ENCODE measurements at places on chromosomes 5 and 9.

- DNase-seq: no peak
These were observed 2.9 kb downstream of the STXBP1 start for GRCh38 chr9:127614961-127615360.

GRCh38 chr5:173963182-173963838 lies 25.7 kb upstream of the C5orf47 start:
- no peak for DNase-seq

GRCh38 chr5:178577376-178577839 lies 12.8 kb downstream of the COL23A1 start:
- no peak for DNase-seq

DNA sequence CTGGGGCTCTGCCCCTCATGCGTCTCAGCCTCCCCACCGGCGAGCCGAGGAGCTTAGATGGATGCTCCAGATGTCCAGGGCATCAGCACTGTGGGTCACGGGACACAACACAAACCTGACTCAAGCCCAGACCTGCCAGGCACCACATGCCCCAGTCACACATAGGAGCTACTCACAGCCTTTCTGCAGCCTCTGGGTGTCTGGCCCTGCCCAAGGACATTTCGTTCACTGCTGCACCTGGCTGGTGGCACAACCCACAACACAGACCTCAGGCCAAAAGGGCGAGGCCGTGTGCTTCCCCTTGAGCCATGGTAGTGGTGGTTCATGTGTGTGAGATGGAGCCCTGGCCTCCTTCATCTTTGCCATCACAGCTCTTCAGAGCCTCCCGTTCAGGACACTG lies 89.6 kb upstream of the FCN2 start:
- DNase-seq: no peak

DNA sequence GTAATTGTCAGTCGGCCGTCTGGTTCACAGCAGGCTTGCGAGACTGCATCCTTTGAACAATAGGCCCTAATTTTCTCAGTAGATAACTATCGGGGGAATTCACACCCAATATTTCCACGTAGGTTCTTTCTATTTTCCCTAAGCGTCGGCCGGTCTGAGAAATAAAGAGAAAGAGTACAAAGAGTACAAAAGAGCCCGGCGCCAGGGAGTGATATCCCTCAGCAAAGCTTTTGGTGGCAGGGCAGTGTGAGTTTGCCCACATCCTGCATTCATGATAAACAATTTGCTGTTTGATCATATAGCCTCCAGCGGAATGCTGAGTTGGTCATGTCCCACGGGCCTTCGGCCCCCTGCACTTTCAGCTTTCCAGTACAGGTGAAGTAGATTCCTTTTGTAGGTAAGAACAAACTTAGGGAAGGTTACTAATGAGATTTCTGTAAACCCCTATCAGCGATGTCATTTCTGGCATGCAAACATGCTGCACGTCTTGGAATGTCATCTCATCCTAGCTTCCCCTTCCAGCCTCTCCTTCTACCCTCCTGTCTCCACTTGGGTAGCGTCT lies 4.7 kb upstream of the PTGR1 start:
- DNase-seq: no peak

GRCh38 chr9:99031319-99031718 lies 73.6 kb upstream of the TGFBR1 start:
- no peak for DNase-seq

DNA sequence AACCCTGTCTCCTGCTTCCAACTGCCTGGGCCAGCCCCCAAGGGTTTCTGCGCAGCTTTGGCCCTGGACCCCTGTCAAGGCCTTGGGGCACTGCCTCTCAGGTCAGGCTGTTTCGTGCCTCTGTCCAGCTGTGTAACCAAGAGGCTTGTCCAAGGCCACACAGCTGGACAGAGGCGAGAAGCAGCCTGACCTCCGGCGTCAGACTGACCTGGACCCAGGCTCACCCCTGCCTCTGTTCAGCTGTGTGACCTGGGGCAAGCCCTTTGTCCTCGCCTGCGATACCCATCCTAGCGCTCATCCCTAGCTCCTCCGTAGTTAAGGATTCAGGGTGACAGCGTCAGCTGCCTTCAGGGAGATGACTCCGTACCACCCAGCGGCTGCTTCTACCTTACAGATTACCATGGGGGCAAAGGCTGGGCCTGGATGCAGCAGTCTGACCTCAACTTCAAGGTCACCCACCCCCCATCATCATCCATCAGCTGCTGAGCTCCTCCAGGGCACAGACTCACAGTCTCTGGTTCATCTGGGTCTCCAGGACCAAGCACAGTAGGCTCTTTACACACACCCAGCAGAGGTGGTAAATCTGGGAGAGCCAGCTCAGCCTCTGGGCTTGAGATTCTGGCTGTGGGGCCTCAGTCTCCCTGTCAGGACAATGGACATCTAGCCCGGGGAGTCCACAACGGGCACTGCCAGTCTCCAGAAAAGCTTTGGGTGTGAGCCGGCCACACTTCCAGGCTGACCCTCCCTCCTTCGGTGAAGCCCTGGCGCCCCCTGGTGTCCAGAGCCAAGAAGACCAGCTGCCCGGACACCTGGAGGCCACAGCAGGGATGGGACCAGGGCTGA lies 7.9 kb downstream of the AK1 start:
- DNase-seq: peak; percentile 87

- DNase-seq: no peak
These were observed 192.5 kb upstream of the ZNF462 start for GRCh38 chr9:106670418-106670817.

- DNase-seq: no peak
These were observed 38.1 kb downstream of the ALG2 start for GRCh38 chr9:99183616-99184015.

DNA sequence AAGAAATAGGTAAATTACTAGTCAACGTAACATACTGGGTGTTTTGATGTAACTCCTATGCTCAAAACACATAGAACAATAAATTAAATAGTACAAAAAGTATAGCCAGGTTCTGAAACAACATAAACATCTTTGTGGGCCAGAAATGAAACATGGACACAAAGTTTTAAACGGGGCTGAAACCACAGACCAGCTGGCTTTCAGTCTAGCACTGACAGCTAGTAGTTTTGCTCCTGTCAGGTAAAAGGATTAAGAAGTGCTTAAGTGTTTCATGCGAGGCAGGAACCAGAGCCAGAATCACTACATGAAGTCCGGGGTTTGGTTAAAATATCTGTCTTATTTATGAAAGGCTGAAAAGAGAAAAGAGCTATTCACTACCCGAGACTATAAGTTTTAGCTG lies 19.5 kb downstream of the DCAF10 start:
- DNase-seq: no peak

DNA sequence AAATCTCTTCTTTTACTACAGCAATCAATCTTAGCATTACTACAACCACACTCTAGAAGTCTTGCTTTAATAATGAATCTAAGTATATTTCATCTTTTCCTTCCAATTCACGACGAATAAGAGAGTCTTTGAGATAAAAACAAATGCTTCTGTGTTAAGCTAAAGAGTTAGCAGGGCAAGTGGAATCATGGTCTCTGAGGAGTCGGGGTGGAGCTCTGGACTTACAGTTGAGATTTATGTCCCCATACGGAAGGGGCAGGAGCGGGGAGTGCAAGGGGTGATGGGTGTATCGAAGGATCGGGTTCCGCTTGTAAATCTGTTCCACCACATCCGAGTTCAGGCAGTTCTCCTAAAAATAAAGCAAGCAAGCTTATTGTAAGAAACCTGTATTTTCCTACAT lies 59.0 kb upstream of the RETREG1 start:
- DNase-seq: no peak

- DNase-seq: no peak
These were observed 60.8 kb downstream of the WDR41 start for GRCh38 chr5:77431286-77431685.

- DNase-seq: no peak
These were observed 24.4 kb downstream of the HNRNPH1 start for GRCh38 chr5:179599100-179599499.

- no peak for DNase-seq
These were observed 29.3 kb upstream of the UHRF2 start for GRCh38 chr9:6383551-6384225.

- DNase-seq: peak; percentile 95
These were observed 88.9 kb downstream of the EBF1 start for GRCh38 chr5:159010661-159011442.

DNA sequence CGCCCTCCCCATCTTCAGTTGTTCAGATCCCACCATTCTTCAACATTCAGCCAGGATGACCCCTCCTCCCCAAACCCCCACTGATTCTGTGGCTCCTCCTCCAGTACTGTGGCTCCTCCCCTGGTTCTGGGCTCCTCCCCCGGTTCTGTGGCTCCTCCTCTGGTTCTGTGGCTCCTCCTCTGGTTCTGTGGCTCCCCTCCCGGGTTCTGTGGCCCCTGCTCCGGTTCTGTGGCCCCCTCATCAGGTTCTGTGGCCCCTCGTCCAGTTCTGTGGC lies 32.8 kb downstream of the C5orf15 start:
- DNase-seq: no peak

Measured in OCI-LY7 (cell line).